ENCODE measurements at places on chromosomes 13 and 19. TPM values are rescaled to one million over a fixed set of nuclear protein-coding genes. Genes with fewer than 3 reads are reported as not detected.

The CD177 gene
- total RNA-seq, result not detected

The KCTD15 gene
- total RNA-seq, result 0.33 TPM

The BCL2L12 gene
- total RNA-seq, result 63.4 TPM

The AMER2 gene
- not detected for total RNA-seq

The ZNF568 gene
- 14.7 TPM for total RNA-seq

The ACER1 gene
- total RNA-seq, result 0.55 TPM

The GJB6 gene
- 5.1 TPM for total RNA-seq

The CEACAM7 gene
- not detected for total RNA-seq

The CDADC1 gene
- 17.6 TPM for total RNA-seq

The SERPINE3 gene
- not detected for total RNA-seq

The DCAF15 gene
- total RNA-seq, result 106 TPM

The C1QTNF9 gene
- total RNA-seq, result not detected

The CDX2 gene
- total RNA-seq, result not detected

The FGF9 gene
- total RNA-seq, result 2.6 TPM

The IGFL4 gene
- total RNA-seq, result not detected

The RAB8A gene
- 153 TPM for total RNA-seq

The KCNN1 gene
- not detected for total RNA-seq

The NR2F6 gene
- total RNA-seq, result 2.3 TPM

The DGKH gene
- total RNA-seq, result 18.9 TPM

The SMIM44 gene
- total RNA-seq, result not detected

The C13orf46 gene
- 4.9 TPM for total RNA-seq

The KIR2DL3 gene
- total RNA-seq, result not detected

The SLC1A6 gene
- total RNA-seq, result not detected

The VSTM1 gene
- not detected for total RNA-seq

The ERVK3-1 gene
- total RNA-seq, result 76.3 TPM

The CEACAM20 gene
- not detected for total RNA-seq

The C19orf12 gene
- 31.8 TPM for total RNA-seq

The GYS1 gene
- total RNA-seq, result 58.0 TPM

The C19orf73 gene
- total RNA-seq, result 1.3 TPM

The FLT3LG gene
- 282 TPM for total RNA-seq

The ZNF626 gene
- 13.6 TPM for total RNA-seq

The CYP4F8 gene
- total RNA-seq, result not detected

The PTH2 gene
- not detected for total RNA-seq

The EDNRB gene
- total RNA-seq, result not detected

The HSH2D gene
- 72.5 TPM for total RNA-seq

The TMIGD2 gene
- 50.5 TPM for total RNA-seq

The APC2 gene
- 0.06 TPM for total RNA-seq

The KANK3 gene
- total RNA-seq, result 4.5 TPM

The ZNF358 gene
- total RNA-seq, result 12.6 TPM

The WDR87 gene
- total RNA-seq, result not detected

The ASPDH gene
- not detected for total RNA-seq

The SCN1B gene
- total RNA-seq, result 1.2 TPM

The PSG1 gene
- not detected for total RNA-seq

The GRIK5 gene
- total RNA-seq, result 0.44 TPM

The ICAM3 gene
- 189 TPM for total RNA-seq

The OR7D2 gene
- not detected for total RNA-seq

The ELANE gene
- total RNA-seq, result not detected

The EXOSC5 gene
- 20.9 TPM for total RNA-seq

The RNF113B gene
- total RNA-seq, result not detected

The ERICH6B gene
- not detected for total RNA-seq

The SYDE1 gene
- 0.33 TPM for total RNA-seq

Measured in activated naive CD8-positive, alpha-beta T cell treated with anti-CD3 and anti-CD28 coated beads, Interleukin-2, amount 10 ng/mL, durations not matched to agents 7 days and 5 days (primary cell).